GM12892 (cell line): ENCODE measurements at places on chromosomes 7 and 10.

DNA sequence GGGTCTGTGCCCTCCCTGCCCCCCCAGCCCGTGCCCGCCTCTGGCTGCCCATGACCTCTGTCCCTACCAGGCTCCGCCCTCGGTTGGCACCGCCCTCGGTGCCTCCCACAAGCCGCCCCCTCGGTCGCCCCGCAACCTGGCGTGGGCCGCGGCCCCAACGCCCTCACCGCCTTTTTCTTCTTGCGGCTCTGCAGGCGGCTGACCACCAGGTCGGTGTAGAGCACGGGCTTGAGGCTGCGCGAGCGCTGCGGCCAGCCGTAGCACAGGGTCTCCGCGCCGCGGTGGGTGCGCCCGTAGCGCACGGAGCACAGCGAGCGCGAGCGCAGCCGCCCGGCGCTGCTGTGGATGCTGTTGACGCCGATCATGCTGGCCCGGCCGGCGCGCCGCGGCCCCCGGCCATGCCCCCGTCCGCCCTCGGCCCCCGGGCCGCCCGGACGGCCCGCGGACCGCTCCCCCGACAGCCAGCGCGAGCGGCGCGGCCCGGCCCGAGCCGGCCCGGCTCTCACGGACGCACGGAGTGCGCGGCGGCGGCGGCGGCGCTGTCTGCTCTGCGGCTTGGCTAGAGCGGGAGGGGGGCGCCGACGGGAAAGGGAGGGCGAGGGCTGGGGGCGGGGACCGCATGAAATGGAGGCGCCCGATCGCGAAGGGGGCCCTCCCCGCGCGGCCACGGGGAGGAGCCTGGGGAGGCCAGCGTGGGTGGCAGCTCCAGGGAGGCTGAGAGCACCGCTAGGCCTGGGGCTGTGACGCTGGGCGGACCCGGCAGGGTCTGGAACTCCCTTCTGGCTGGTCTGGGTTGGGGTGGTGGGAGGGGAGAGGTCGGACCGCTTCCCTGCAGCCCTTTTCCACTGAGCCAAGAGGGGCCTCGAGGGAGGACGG, 9.6 kb downstream of the PSD start:
- DNase-seq = peak; percentile 60

- DNase-seq = no peak
Measured at GRCh38 chr7:47277321-47277781, 304.6 kb downstream of the TNS3 start.

DNA sequence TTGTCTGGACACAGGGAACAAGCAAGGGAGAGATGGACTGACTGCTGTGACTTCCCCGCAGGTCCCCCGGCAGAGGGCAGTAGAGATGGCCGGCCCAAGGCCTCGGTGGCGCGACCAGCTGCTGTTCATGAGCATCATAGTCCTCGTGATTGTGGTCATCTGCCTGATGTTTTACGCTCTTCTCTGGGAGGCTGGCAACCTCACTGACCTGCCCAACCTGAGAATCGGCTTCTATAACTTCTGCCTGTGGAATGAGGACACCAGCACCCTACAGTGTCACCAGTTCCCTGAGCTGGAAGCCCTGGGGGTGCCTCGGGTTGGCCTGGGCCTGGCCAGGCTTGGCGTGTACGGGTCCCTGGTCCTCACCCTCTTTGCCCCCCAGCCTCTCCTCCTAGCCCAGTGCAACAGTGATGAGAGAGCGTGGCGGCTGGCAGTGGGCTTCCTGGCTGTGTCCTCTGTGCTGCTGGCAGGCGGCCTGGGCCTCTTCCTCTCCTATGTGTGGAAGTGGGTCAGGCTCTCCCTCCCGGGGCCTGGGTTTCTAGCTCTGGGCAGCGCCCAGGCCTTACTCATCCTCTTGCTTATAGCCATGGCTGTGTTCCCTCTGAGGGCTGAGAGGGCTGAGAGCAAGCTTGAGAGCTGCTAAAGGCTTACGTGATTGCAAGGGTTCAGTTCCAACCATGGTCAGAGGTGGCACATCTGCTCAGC, 6.0 kb downstream of the CYREN start:
- no peak for DNase-seq

DNA sequence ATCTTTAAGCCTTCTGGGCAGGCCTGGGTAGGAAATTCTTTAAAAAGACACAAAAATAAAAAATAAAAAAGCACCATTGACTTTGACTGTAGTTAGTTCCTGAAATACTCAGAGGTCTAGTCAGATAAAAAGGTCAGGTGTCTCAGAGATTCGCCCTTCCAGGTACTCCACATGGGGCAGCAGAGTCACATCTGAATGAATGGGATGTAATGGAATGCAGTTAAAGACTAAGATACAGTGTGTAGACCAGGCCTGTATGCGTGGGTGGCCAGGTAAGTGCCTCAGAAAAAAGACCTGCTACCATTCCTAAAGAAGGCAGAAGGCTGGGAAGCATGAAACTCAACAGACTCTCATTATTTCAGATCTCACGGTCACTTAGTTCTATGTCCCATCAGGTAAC, 68.6 kb upstream of the SEM1 start:
- DNase-seq = no peak

GRCh38 chr7:132495936-132496335, 80.3 kb downstream of the PLXNA4 start:
- no peak for DNase-seq

DNA sequence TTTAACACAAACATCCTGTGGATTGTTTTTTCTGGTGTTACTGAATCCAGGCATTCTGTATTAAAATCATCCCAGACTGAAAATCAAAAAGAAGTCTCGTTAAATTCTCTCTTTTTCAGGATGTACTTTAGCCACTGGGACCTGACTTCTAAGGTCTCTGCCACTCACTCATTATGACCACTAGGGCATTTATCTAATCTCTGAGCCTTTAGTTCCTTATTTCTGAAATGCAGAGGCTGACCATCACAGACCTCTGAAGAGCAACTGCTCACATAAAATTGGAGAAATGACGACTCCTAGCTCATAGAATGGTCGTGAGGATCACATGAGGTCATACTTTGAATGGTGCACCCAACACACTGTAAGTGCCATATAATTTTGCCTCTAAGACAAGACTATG, 63.2 kb downstream of the KCNMA1 start:
- no peak for DNase-seq

- DNase-seq = no peak
Measured at GRCh38 chr10:125164421-125164820, 4.1 kb upstream of the CTBP2 start.

GRCh38 chr10:14749070-14749809, 25.5 kb downstream of the FAM107B start:
- no peak for DNase-seq

DNA sequence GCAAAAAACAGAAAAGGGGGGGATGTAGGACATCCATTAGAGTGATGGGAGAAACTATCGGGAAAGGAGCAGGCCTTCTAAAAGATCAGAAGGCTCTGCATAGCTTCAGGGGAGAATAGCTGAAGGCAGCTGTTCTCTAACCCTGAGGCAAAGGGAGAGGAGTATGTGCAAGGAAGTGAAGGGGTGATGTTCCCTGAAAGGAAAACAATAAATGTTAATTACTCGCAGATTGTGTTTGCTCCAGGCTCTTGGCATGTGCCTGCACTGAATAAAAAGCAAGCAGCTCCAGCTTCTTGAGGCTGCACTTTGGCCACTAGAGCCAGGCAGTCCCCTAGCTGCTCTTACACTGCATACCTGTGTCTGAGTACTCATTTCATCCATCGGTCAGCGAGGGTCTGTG, 14.4 kb upstream of the STARD3NL start:
- no peak for DNase-seq

- DNase-seq = no peak
Measured at GRCh38 chr10:20173046-20173445, 356.8 kb downstream of the PLXDC2 start.

- no peak for DNase-seq
Measured at GRCh38 chr7:104106108-104106905, 101.5 kb downstream of the ORC5 start.

DNA sequence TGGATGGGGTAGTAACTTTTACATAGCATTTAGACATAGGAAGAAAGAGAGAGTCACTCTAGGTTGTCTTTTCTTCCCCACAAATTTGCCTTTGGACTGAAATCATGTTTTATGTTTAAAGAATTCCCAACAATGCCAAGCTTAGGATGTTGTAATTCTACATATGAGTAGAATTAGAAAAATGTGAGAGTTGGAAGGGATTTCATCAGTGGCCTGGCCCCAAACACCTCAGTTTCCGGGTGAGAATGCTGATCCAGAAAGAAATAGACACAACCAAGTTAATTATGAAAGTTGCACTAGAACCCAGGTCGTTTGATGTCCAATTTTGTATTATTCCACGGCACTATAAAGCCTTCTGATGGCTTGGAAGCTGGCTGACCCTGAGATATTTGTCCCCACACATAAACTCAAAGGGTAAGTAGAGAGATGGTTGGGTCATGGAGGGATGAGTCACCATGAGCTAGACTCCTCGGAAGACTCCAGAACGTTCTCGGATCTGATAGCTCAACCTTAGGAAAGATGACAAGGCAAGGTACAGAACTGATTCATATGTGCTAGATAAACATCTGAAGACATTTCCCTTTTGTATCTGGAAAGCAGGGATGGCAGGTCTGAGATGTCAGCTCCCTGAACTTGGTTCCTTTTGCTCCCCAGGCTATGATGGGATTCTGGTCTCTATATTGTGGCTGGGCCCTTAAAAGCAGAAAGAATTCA, 48.8 kb upstream of the SLC35B4 start:
- DNase-seq = no peak

- DNase-seq = no peak
Measured at GRCh38 chr7:17357952-17358351, 59.5 kb downstream of the AHR start.

DNA sequence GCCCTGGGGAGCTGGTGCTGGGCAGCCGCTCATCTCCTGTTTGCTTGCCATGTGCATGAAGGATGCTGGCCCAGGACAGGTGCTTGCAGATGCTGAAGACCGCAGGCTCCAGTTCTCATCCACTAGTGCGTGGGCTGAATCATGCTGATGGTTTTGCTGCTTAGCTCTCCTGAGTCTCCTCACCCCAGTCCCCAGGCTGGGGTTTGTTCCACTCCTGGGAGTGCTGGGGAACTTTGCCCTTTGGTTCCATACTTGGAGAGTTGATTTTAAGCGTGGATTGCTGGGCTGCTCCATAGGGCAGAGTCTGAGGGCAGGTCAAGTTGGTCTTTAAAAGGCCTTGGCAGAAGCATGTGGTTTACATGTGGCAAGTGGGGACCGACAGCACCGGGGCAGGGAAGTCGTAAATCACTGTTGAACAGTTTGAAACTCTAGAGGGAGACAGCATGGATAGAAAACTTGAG, 9.1 kb downstream of the DYNC2I1 start:
- no peak for DNase-seq

DNA sequence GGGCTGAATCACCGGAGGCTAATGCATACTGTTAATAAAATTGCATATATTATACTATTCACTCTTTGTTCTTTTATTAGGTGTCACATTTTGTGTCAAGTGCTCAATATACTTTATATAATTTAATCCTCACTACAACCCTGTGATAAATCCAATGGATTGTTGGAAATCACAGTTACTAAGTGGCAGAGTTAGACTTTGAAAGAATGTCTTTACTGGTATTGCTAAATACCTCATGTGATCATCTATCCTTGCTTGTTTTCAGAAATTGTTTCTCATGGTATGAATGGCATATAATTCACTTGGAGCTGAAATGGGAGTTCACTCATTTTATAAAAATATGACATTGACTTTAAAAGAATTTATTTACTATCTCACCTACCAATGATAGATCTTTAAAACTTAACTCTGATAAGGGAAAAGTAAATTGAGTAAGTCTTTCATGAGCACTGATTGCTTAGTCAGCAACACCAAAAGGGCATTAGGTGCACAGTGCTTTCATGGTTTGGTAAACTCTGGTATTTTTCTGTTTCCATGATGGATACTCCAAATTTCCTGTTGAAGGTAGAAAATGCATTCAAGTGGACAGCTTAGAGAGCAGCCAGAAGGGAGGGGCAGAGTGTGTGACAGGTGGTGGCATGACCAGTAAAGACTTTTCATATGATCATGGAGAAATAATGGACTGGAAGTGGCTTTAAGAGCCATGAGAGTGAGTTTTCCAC, 22.6 kb downstream of the ENKUR start:
- no peak for DNase-seq

DNA sequence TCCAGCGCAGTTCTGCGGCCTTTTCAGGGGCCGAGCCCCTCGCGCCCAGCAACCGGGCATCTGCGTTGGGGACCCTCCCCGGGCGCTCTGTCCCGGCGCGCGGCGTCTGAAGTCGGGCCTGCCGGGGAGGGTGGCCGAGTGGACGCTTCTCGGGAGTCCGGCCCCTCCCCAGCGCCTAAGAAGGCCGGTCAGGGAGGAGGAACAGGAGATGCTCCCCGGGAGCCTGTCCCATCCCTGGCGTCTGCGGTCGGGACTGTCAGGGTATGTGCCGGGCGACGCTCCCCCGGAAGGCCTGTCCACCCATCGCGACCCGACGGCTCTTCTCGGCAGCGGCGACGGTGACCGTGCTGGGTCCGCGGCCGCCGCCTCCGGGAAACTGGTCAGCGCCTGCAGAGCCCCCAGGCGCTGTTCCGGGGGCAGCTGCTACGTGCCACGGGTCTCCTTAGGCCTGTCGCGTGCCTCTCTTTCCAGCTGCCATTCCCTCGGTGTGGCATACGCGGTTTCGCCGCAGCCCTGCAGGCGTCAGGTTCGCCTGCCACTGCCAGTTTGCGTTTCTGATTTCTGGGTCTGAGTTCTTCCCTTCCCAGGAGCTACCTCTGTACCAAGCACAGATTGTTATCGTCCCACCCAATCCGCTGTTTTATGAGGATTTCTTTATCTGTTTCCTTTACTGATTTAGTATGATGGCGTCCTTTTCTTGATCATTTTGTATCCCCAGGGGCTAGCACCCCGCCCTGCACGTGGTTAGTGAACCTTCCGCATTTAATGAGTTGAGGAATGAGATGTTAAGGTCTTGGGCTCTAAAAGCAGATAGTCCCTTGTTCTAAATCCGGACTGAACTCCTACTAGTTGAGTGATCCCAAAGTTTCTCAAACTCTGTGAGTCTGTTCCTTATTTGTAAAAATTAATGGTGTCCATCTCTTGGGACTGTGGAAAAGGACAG, 782 bp downstream of the IFIT5 start:
- DNase-seq = peak; percentile 35
